NCI-H187 treated with DMSO at 0.1 percent for 48 hours (cell line): ENCODE measurements at places on chromosomes 6 and 20.

DNA sequence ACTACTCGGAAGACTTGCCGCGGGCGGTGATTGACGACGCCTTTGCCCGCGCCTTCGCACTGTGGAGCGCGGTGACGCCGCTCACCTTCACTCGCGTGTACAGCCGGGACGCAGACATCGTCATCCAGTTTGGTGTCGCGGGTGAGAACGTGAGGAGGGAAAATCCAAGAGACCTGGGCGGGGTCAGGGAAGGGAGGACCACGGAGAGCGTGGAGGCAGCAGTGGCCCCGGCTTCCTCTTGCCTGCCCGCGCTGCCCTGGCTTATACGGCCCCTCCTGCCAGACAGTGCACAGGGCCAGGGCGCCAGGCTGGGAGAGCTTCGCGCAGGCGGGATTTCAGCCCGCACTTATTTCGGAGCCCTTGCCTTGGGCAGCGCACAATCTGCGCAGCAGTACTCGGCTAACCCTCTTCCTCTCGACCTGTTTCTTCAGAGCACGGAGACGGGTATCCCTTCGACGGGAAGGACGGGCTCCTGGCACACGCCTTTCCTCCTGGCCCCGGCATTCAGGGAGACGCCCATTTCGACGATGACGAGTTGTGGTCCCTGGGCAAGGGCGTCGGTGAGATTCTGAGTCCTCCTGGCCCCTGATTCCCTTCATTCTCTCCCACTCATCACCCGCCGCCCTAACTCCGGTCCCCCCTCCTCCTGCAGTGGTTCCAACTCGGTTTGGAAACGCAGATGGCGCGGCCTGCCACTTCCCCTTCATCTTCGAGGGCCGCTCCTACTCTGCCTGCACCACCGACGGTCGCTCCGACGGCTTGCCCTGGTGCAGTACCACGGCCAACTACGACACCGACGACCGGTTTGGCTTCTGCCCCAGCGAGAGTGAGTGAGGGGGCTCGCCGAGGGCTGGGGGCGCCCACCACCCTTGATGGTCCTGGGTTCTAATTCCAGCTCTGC lies 2.0 kb downstream of the MMP9 start:
- no peak for DNase-seq

DNA sequence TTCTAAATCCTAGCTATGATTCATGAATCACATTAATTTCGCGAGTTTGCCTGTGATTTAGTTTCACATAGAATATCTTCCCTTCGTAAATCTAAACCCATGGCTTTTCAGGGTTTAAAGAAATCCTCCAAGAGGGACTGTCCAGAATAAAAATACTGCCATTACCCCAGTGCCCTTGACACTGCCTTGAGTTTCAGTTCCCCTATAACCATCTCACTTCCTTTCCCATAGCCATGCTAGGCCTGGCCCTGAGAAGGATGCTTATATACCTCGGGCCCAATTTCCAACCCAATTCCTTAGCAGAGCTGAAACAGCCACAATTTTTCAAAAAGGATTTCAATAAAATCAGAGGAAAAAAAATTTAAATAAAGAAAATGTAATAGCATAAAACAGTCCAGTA lies 697.3 kb downstream of the FRK start:
- no peak for DNase-seq

DNA sequence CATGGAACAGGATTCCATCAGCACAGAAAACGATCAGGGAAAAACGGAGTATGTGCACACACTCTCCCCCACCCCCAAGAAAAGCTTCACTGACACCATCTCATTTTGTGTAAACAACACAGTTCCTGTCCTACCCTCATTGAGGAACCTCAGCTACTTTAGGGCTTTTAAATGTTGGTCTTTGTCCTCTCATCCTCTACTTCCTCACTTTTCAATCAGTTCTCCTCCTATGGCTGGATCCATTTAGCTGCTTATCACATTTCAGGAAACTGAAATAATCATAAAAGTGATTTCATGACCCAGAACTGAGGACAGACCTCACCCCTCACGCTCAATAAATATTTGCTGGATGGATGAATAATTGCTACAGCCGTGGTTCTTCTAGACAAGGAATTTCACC lies 33.1 kb upstream of the PNRC1 start:
- DNase-seq = no peak

DNA sequence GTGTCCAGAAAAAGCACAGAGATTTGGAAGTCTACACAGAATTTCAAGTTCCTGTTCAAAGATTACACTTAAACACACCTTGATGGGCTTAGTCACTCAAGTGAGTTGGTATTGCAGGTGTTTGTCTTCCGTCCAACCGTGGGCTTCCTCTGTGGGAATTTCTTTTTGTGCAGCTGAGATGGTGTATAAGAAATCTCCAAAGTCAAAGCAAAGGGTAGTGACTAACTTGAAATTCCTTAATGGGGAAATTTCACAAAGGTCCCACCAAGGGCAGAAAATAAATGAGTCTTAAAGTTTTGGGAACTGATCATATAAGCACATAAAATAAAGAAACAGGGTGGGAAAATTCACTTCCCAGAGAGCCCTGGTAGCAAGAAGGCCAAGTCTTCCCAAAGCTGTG lies 102.0 kb upstream of the TNFAIP3 start:
- no peak for DNase-seq
